Forelimb muscle (tissue), 1 donor: ENCODE measurements at places on chromosomes 7 and 10. TPM values are rescaled to one million over a fixed set of nuclear protein-coding genes. Genes with fewer than 3 reads are reported as not detected.

Gene ANXA8L1
- polyA plus RNA-seq = not detected

Gene MRPS17
- 14.5 TPM for polyA plus RNA-seq

Gene ECHS1
- polyA plus RNA-seq = 123 TPM

Gene PRF1
- 0.82 TPM for polyA plus RNA-seq

Gene SSC4D
- 0.94 TPM for polyA plus RNA-seq

Gene FGL2
- polyA plus RNA-seq = 27.9 TPM

Gene SLC26A4
- polyA plus RNA-seq = 0.73 TPM

Gene AGBL3
- polyA plus RNA-seq = 4.9 TPM

Gene GNAI1
- polyA plus RNA-seq = 29.6 TPM

Gene CALHM2
- 14.4 TPM for polyA plus RNA-seq

Gene LRRC27
- 7.3 TPM for polyA plus RNA-seq

Gene TWIST1
- 4.8 TPM for polyA plus RNA-seq

Gene SPDYE3
- 5.7 TPM for polyA plus RNA-seq

Gene DIP2C
- 26.3 TPM for polyA plus RNA-seq

Gene CALHM3
- not detected for polyA plus RNA-seq

Gene COBL
- 117 TPM for polyA plus RNA-seq

Gene MYH16
- 0.18 TPM for polyA plus RNA-seq

Gene ATRNL1
- polyA plus RNA-seq = 0.71 TPM

Gene BTBD16
- 0.13 TPM for polyA plus RNA-seq

Gene LRRN3
- polyA plus RNA-seq = 7.0 TPM

Gene HERPUD2
- polyA plus RNA-seq = 20.9 TPM

Gene MAGI2
- 3.7 TPM for polyA plus RNA-seq

Gene GIMAP6
- 14.0 TPM for polyA plus RNA-seq

Gene NACAD
- polyA plus RNA-seq = 4.4 TPM

Gene ERLIN1
- polyA plus RNA-seq = 27.2 TPM

Gene HKDC1
- polyA plus RNA-seq = not detected
